PC-9 (cell line): ENCODE measurements at places on chromosomes 1 and 21.
A peak's percentile ranks its signal among the peaks of the same experiment; 100 is the strongest.

GRCh38 chr1:6246497-6247467 is 2.8 kb downstream of the HES3 start:
- DNase-seq: peak; percentile 72

- no peak for DNase-seq
These were observed 36.7 kb downstream of the CRB1 start for GRCh38 chr1:197304638-197305200.

- no peak for DNase-seq
These were observed 24.7 kb downstream of the LDLRAD2 start for GRCh38 chr1:21836729-21837128.

DNA sequence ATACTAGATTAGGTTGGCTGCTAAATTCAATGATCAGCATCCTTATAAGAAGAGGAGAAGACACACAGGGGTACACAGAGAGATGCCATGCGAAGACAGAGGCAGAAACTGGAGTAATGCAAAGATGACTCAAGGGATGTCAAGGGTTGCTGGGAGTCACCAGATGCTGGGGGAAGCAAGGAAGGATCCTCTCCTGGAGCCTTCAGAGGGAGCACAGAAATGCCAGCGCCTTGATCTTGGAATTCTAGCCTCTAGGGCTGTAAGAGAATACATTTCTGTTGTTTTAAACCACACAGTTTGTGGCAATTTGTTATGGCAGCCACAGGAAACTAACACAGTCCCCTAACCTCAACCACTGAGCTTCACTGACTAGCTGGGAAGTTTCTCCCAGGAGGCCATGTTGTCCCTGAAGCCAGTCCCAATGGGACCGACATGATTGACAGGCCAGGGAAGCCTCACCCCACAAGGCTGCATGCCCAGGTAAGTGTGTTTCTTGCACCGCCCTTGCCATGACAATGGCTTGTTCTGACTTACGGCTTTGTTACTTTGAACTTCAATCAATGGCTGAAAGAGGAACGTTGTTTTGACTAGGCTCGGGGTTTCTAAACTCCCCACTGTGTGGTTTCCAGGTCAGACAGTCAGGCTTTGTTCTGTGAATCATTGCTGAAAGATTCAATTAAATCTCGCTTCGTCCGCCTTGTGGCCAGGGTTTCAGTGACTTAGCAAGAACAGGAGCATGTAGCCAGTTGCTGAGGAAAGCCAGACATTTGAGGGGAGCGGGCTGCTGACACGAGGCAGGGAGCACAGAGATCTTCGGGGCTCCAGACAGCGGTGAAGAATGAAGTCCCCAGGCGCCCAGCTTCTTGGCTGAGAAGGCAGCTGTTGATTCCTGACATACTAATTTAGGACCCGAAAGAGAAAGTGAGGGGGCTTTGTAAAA is 62.3 kb downstream of the RUNX1 start:
- no peak for DNase-seq

- DNase-seq: no peak
These were observed 136.9 kb upstream of the SAMSN1 start for GRCh38 chr21:14683063-14683462.

DNA sequence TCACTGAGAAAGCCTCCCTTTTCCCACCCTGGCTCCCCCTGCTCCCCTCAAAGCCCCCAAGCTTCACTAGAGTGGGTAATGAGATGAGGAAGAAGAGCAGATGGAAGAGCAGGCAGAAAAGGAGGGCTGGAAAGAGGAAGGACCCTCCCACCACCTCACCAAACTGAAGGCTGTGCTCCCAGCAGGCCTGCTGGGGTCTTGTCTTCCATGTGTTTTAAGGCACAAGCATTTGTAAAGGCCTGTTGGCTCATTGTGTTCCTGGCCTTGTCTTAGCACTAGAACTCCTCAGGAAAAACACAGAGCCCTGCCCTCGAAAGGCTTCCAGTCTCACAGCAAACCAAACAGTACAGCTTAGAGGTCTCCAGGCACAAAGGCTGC is 51.5 kb downstream of the TOMM20 start:
- no peak for DNase-seq

- DNase-seq: no peak
These were observed 9.2 kb upstream of the TNFRSF8 start for GRCh38 chr1:12053752-12054548.

GRCh38 chr1:30900931-30901560 is 7.5 kb downstream of the SDC3 start:
- DNase-seq: no peak

DNA sequence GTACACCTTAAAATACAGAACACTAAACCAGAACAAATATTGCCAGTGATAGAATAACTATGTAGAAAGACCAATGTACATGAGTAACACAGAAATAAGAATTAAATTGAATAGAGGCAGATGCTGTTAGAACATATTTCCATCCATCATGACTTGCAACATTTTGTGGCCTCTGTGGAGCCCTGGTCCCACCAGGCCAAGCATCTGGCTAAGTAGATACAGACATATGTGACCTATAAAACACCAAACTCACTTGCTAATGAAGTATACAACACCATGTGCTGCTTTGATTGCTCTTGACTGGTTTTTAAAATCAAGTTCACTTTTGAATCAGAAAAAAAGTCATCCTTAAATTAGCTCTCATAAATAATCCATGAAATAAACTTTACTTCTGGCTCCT is 20.5 kb downstream of the SLC19A2 start:
- DNase-seq: no peak

DNA sequence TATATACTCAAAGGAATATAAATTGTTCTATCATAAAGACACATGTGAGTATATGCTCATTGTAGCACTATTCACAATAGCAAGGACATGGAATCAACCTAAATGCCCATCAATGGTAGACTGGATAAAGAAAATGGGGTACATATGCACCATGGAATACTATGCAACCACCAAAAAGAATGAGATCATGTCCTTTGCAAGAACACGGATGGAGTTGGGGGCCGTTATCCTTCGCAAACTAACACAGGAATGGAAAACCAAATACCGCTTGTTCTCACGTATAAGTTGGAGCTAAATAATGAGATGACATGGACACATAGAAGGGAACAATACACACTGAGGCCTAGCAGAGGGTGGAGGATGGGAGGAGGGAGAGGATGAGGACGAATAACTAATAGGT is 16.0 kb upstream of the SGIP1 start:
- DNase-seq: no peak

DNA sequence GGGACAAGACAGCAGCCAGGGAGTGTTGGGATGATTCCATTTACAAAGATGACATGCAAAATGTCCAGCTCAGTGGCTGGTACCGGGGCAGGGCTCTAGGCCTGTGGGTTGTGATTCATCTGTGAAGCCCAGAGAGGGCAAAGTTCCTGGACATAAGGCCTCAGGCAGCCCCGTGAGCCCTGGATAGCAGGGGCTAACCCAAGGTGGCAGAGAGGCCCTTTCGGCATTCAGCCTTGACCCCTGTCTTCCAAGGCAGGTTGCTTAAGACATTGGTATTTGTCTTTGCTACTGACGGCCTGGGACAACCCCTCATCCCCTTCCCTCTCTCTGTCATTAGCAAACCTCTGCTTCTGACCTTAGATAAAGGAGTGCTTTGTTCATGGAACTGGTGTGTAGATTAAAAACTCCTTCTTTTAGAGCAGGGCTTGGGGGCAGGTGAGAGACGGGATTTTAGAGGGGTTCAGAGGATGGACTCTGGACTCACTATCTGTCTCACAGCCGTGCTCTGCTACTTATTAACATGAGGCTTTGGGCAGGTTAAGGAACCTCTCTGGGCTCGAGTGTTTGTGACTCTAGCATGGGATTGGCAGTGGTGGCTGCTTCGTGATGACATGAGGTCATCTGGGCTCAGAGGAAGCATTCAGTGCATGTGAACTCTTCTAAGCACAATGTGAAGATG is 36.3 kb downstream of the TMEM51 start:
- DNase-seq: no peak

DNA sequence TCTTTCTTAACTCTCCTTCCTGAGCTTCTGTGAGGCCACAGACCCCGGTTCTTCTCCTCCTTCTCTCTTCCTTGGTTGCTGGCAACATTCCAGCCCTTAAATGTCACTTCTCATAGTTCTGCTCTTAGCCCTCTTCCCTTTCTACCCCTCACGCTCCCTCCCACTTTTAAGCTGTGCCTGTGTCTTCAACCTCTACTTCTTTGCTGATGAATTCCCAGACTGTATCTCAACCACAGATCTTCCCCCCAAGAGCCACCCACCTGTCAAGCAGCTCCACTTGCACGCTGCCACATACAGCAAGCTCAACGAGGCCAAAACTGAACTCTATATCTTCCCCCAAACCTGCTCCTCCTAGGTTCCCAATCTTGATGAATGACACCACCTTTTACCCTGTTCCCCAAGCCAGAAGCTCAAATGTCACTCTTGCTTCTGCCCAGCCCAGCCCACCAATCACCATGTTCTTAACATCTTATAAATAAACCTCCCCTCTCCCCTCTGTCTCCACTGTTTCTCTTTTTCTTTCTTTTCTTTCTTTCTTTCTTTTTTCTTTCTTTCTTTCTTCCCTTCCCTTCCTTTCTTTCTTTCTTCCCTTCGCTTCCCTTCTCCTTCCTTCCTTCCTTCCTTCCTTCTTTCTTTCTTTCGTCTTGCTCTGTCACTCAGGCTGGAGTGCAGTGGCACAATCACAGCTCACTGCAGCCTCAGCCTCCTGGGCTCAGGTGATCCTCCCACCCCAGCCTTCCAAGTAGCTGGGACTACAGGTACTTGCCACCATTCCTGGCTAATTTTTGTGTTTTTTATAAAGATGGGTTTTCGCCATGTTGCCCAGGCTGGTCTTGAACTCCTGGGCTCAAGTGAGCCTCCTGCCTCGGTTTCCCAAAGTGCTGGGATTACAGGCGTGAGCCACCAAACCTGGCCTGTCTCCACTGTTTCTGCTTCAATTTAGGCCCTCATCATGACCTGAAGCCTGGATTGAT is 19.8 kb upstream of the PTP4A2 start:
- peak; percentile 25 for DNase-seq

GRCh38 chr1:43968348-43968948 is 1.4 kb upstream of the DPH2 start:
- peak; percentile 29 for DNase-seq

- DNase-seq: no peak
These were observed 52.1 kb upstream of the KRTAP19-8 start for GRCh38 chr21:31090376-31090775.

GRCh38 chr1:214362188-214362882 is 81.4 kb downstream of the SMYD2 start:
- DNase-seq: no peak

- no peak for DNase-seq
These were observed 35.8 kb downstream of the UBIAD1 start for GRCh38 chr1:11308699-11309224.

DNA sequence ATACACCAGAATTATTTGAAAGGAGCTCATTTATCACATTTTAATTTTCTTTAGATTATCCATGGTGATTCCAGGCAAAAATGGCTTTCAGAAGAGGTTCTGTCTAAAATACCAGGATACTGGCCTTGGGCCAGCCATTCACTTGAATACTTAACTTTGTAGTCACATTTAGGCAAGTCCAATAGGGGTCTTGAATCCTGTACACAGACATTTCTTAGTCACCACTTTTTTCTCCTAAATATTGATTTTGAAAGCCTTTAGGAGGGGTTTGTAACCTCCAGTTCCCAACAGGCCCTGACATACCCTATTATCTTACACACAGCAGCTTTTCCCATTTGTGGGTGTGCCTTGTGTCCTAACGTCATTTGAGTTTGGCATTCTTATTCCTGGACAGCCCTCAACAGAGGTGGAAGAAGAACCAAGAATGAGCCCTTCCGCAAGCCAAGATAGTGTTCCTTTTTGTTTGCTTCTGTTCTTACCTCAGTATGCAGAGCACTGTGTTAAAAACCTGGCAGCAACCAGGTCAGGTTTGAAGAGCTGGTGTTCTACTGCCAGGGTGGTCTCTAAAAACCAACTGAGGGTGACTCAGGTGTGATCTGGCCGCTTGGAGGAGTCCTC is 19.5 kb downstream of the MAP3K7CL start:
- no peak for DNase-seq

- DNase-seq: no peak
These were observed 6.0 kb upstream of the PPIE start for GRCh38 chr1:39732730-39733129.

DNA sequence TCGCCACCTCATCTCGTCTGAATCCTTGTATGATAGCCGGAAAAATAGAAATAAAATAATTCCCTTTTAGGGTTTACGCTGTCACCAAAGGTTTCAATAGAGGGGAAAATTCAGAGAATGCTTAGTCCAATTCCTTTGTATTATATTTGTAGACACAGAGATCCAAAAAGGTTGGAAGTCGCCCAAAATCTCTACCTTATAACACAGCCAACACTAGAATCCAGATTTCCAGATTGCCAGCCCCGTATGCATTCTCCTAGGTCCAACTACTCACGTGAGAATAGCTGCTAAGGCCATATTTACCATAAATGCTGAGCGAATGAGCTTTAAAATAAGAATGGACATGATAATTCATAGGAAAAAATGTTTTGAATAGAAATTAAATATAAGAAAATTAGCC is 124.5 kb downstream of the KCNK1 start:
- no peak for DNase-seq

GRCh38 chr1:93815366-93816110 is 63.5 kb downstream of the DNTTIP2 start:
- no peak for DNase-seq

GRCh38 chr1:27744556-27744955 is 18.8 kb downstream of the FAM76A start:
- no peak for DNase-seq
